ENCODE measurements at places on chromosomes 6 and 20.

- no peak for DNase-seq
Measured at GRCh38 chr6:8054276-8054675, 9.9 kb downstream of the BLOC1S5 start.

DNA sequence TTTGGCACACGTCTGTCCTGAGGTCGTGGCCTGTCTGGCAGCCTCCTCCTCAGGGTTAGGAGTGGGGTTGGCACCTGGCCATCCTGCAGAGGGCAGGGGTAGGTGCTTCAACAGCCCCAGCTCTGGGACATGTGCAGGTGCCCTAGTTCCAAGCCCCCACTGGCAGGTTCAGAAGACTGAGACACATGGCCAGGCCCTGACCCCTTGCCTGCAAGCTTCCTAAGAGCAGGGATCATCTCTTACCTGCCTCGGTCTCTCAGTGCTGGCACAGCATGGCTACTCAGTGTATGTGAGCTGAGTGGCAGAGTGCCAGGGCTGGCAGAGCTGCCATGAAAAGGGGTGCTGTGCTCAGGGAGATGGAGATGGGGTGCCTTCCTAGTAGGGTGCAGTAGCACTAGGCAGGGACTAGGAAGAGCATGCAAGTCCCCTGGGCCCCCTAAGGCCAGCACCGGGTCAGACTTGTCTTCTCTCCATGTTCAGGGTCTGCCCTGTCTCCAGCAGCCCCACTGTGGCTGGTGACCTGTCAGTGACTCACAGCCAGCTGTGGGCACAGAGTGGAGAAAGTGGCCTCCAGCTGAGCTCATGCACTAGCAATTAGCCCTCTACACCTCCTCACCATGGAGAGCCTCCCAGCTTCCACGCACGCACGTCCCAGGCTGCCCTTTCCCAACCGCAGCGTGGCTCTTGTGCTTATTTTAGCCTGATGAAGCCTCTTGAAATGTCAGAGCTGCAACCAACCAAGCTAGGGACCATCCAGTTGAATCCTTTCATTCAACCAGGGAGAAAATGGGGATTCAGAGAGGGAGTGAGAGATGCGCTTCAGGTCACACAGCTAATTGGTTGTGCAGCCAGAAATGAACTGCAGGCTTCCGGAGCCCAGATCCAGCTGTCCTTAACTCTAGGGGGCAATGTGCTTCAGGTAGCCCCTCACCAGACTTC is 116.6 kb downstream of the MRPL14 start:
- DNase-seq, result peak; percentile 99

DNA sequence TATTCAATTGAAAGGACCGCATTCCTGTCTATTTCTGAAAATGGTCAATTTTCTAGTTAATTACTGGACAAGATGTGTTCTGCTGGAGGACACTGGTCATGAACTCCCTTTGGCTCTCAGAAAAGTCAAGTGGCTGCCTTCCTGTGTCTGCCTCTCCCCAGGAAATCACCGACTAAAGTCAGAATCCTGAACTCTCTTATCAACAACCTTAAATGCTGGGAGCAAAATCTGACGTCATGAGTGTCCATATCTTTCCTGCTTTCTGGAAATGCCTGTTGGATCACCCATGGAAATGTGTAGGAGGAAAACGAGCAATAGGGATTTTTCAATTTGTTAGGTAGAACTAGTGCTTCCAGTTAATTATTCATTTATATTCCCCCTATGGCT is 53.5 kb upstream of the PLCB1 start:
- no peak for DNase-seq

GRCh38 chr6:40706178-40706577 is 119.0 kb upstream of the LRFN2 start:
- no peak for DNase-seq

GRCh38 chr20:59134182-59134581 is 29.4 kb upstream of the ZNF831 start:
- DNase-seq, result no peak

- no peak for DNase-seq
Measured at GRCh38 chr20:6007529-6008103, 46.2 kb downstream of the LRRN4 start.

- peak; percentile 8 for DNase-seq
Measured at GRCh38 chr6:20058912-20059311, 153.4 kb downstream of the MBOAT1 start.

- no peak for DNase-seq
Measured at GRCh38 chr6:119720160-119720559, 370.6 kb upstream of the MAN1A1 start.

- DNase-seq, result peak; percentile 55
Measured at GRCh38 chr6:26268659-26269402, 96.2 kb upstream of the BTN3A2 start.

GRCh38 chr20:187733-188132 is 1.8 kb downstream of the DEFB128 start:
- no peak for DNase-seq

DNA sequence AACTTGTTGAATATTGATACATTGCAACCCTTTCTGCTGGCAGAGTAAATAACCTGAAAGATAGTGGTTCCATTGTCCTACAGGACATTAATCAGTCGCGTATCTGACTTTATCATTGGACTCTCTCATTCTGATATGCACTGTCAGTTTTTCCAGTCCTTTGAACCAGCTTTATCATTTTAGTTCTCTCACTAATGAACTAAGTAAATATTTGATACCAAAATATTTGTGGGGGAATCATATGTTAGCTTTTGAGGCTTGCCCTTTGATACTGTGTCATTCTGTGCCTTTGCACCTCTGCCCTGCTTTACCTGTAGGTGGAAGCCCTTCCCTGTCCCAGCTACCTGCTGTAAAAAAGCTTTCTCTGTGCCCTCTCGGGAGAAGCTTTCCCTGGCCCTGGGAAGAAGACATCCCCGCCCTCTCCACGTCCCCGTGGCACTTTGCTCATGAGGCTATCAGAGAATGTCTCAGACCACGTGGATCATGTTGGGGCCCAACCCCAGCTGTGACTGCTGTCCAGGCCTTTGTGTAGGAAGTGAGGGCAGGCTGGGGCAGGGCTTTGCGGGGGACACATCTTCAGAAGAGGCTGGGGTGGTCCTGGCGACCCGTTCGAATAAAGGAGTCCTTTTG is 117.8 kb upstream of the NXT1 start:
- DNase-seq, result no peak

DNA sequence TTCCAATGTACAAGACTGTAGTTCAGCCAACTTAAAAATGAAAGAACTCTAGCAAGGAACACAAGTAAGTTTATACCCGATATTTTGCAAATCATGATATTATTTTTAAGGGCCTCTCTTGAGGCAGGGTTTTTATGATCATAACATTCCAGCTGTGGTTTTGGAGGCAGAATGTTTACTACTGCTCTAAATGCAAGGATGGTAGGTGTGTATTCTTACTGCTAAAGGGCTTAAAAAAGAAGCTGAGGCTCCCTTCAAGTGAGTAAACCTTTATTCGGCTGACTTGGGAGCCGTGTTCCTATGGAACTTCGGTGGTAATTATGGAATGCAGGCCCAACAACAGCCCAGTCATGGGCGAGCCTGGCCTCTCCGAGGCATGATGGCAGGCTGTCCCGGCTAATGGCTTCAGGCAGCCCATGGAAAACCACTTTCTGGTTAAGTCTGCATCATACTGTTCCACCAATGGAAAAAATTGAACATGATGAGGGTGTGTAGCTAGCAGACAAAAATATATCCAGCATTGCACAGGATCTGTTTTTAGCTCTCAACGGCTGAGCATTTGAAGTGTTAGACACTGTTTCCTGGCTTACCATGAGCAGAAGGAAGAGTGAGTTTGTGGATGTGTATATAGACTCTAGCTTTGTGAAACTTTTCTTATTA is 111.5 kb downstream of the TIAM2 start:
- no peak for DNase-seq

GRCh38 chr6:56637640-56638039 is 5.0 kb downstream of the DST start:
- DNase-seq, result peak; percentile 78

GRCh38 chr6:32885698-32886286 is 31.8 kb downstream of the PSMB9 start:
- peak; percentile 76 for DNase-seq

DNA sequence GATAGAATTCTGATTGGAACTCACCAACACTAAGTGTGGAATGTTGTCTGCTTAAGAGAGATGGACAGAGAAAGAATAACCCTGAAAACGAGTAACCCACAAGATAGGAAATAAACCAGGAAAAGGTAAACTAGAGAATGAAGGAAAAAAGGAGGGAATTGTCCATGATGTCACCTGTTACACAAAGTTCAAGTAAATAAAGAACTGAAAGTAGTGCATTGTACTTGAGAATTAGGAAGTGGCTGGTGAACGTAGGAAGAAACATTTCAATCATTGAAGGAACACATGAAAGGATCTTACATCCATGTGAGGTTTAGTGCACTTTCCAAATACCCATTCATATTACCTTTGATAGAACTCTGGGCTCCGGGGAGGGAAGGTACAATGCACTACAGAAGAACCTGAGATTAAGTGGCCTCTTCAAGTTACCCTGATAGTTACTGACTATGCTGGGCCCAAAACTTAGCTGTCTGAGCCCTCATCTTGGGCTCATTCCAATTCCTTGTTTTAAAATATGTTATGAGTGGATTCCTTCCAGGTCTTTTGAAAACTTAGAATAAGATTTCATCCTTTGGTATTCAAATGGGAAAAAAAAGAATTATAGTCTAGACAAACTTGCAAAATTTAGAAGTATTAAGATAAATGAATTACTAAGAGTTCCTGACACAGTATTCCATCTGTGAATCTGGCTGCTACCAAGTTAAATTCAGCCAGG is 1.1 kb upstream of the STX7 start:
- DNase-seq, result no peak

All from kidney tubule cell (primary cell).